ENCODE measurements at places on chromosomes 11 and 22.

GRCh38 chr11:98740321-98740720, 280.4 kb upstream of the CNTN5 start:
- DNase-seq = no peak

DNA sequence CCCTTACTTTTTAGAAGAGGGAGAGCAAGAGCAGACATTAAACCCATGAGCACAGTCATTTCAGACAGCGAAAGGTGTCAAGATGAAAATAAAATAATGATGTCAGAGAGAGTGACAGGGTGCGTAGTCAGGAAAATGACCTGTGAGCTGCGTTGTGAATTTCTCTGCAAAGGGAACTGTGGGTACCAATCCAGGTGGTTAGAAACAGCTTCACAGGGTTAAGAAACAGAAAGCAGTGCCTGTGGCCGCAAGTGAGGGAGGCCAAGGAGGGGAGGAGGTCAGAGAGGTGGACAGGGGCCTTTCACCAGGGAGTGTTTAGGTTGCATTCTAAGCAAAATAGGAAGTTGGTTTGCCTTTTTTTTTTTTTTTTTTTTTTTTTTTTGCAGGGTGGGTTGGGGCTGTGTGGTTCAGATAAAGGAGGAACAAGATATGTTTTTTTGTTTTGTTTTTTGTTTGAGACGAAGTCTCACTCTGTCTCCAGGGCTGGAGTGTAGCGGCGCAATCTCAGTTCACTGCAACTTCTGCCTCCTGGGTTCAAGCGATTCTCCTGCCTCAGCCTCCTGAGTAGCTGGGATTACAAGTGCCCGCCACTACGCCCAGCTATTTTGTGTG, 7.9 kb downstream of the TIGD3 start:
- peak; percentile 52 for DNase-seq

DNA sequence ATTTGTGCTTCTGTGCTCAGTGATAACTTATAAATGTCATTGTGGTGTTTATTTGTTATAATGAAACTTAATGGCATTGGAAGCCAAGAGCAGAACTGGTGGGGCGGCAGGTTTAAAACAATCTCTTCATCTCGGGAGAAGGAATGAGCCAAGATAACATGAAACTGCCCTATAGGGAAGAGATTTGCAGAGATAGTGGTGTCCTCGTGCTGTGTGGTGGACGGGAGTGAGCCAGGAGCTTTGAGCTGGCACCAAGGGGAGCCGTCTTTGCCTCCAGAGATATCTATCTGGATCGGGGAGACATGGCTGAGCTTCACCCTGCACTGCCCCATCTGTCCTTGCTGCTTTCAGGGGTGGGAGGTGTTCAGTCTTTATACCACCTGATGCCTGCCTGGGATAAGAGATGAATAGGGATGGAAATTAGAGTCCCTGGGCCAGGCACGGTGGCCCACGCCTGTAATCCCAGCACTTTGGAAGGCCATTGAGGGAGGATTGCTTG, 189.6 kb downstream of the ST3GAL4 start:
- DNase-seq = no peak

DNA sequence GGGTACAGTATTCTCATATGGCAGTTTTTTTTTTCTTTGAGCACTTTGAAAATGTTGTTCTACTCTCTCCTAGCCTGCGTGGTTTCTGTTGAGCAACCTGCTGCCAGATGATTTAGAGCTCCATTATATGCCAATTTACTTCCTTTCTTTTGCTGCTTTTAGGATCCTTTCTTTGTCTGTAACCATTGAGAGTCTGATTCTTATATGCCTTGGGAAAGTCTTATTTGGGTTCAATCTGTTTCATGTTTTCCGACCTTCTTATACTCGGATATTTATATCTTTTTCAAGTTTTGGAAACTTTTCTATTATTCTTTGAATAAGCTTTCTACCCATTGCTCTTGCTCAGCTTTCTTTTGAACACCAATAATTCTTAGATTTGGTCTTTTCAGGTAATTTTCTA, 138.1 kb upstream of the RAG2 start:
- no peak for DNase-seq

- no peak for DNase-seq
These were observed 3.2 kb upstream of the PAX6 start for GRCh38 chr11:31814176-31814868.

- DNase-seq = no peak
These were observed 21.6 kb upstream of the BBOX1 start for GRCh38 chr11:27018902-27019529.

DNA sequence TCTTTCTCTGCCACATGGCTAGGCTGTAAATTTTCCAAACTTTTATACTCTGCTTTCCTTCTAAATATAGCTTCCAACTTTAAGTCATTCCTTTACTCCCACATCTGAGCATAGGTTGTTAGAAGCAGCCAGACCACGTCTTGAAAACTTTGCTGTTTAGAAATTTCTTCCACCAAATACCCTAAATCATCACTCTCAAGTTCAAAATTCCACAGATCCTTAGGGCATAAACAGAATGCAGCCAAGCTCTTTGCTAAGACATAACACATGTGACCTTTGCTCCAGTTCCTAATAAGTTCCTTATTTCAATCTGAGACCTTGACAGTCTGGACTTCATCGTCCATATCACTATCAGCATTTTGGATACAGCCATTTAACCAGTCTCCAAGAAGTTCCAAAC, 749.9 kb downstream of the METTL15 start:
- DNase-seq = no peak

DNA sequence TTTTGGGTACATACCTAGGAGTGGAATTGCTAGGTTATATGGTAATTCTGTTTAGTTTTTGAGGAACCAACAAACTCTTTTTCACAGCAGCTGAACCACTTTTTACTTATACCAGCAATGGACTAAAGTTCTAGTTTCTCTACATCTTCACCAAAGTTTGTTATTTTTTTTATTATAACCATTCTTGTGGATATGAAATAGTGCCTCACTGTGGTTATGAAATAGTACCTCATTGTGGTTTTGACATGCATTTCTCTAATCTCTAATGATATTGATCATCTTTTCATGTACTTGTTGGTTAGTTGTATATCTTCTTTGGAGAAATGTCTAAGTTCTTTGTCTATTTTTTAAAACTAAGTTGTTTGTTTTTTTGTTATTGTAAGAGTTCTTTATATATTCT, 27.2 kb downstream of the STIM1 start:
- no peak for DNase-seq

- no peak for DNase-seq
These were observed 716.6 kb upstream of the TENM4 start for GRCh38 chr11:80157447-80157846.

DNA sequence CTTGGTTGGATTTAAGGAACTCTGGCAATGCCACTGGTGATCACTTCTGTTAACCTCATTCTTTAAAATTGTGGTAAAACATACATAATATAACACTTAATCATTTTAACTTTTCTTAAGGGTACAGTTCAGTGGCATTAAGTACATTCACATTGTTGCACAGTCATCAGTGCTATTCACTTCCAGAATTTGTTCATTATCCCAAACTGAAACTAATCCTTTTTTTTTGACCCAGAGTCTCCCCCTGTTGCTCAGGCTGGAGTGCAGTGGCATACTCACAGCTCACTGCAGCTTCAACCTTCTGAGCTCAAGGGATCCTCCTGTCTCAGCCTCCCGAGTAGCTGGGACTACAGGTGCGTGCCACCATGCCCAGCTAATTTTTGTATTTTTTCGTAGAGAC, 10.6 kb downstream of the ELF5 start:
- DNase-seq = no peak

DNA sequence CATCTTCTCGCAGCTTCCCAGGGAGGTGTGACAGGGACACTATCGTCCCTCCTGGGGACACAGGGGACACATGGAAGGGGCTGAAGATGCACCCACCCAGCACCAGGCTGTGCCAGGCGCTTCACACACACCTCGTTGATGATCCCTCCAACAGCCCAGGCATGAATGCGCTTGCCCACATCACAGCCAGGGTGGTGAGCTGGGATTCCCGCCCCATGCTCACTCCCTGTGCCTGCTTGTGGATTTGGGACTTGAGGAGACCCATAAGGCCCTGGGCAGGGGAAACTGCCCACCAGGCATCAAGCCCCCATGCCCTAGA, 57.8 kb downstream of the OTOG start:
- DNase-seq = no peak

DNA sequence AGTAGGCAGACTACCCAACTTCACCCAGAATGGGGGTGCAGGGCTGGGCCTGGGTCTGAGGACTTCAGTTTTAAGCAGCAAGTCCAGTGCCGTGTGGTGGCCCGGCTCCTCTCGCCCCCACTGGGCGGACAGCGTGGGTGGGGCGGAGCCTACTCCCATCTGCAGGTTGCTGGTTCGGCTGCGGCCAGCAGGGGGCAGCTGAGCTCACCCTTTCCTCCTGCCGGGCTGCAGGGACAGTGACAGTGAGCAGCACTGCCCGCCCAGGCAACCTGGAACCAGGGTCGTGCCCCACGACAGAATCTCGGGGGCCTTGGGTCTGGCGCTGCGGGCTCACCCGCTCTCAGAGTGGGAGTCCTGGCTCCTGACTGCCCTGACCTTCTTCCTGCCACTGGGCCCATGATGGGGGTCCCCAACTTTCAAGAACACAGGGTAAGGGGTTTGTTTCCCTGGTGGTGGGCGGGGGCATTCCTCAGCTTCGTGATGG, 6.2 kb upstream of the NEAT1 start:
- DNase-seq = peak; percentile 88

DNA sequence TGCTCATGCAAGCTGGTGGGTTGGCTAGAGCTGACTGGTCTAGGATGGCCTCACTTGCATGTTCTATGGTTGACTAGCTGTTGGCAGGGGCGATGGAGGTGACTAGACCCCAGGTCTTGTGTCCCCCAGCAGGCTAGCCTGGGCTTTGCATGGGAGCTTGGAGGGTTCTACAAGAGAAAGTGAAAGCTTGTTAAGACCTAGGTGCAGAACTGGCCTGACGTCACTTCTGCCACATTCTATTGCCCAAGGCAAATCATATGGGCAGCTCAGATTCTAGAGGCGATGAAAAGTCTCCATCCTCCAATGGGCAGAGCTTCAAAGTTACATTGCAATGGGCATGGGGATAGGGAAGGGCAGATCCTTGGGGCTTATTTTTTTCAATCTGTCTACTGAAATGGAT, 170.9 kb downstream of the MIAT start:
- no peak for DNase-seq
